OCI-M1 (cell line): ENCODE measurements at places on chromosomes 7 and 10.

GRCh38 chr10:5854131-5854475 lies 35.6 kb downstream of the ANKRD16 start:
- DNase-seq, result no peak

GRCh38 chr10:21202776-21203462 lies 305.8 kb upstream of the NEBL start:
- DNase-seq, result peak; percentile 20

GRCh38 chr7:98066934-98067507 lies 39.6 kb upstream of the LMTK2 start:
- peak; percentile 28 for DNase-seq

DNA sequence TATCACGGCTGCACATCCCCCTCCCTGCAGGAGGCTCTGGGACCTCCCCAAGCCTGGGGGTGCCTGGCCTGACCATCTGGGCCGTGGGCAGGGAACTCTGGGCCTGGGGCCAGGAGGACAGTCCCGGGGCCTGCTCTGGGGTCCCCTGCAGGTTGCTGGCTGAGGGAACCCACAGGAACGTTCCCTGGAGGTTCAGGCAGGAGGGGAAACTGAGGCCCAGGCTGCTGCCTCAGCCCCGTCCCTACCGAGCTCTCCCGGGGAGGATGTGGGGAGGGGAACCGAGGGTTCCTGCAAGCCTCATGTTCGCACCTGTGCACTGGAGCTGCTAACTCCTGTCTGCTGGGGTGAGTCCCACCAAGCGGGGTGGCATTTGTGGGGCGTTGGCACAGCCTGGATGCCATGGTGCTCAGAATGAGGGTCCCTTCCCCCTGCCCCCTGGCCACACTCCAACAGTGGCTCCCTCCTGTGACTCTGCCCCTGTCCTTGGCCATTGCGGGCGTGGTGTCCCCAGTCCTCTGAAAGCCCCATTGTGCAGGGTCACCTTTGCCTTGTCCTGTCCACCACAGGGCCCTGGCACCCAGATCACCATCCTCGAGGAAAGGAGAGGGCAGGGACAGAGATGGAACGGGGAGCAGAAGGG lies 9.4 kb downstream of the ELFN1 start:
- DNase-seq, result no peak

DNA sequence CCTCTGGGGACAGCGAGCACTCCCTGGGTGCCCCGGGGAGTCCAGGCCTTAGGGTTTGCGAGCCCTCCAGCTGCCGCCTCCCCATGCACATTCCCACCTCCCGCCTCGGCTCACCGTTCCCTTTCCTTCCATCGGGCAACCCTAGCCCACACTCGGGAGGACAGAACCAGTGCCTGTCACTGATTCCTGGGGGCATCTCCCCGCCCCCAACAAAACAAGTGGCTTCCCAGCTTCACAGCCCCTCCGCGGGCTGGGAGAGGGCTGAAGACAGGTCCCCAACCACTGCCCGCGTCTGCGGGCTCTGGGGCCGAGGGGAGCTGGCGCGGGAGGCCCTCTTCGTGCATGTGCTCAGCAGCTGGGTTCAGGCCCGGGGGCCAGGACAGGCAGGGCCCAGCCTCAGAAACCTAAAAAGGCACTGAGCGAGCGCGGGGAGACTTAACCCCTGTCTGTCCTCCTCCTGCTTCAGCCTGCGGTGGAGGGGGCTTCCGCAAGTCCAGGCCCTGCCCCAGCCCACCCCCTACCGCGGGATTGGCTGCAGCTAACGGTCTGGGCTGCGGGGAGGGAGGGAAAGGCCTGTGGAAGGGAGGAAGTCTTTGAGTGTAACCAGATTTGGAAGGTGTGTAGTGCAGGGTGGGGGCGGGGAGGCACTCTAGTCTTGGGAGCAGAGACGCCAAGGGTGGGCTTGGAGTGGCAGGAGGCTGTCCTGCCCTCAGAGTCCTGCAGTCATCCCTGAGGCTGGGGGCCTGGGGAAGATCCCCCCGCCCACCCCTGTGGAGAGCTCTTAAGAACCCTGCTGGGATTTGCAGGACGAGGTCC lies 1.2 kb downstream of the FLNC start:
- peak; percentile 29 for DNase-seq

DNA sequence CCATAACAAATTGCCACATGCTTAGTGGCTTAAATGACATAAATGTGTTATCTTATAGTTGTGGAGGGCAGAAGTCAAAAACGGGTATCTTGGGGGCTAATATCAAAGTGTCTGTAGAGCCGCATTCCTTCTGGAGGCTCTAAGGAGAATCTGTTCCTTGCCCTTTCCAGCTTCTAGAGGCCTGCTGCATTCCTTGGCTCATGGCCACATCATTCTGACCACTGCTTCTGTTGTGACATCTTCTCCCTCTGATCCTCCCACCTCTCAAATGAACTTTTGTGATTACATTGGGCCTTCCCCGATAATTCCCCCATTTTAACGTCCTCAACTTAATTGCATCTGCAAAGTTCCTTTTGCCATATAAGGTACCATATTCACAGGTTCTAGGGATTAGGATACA lies 76.1 kb downstream of the CYP26A1 start:
- no peak for DNase-seq

- no peak for DNase-seq
These were observed 280.6 kb upstream of the ETV1 start for GRCh38 chr7:14270099-14270498.

- DNase-seq, result no peak
These were observed 947.8 kb downstream of the XPNPEP1 start for GRCh38 chr10:108975459-108976058.

- DNase-seq, result no peak
These were observed 131.0 kb downstream of the KAT6B start for GRCh38 chr10:74957285-74957961.

GRCh38 chr10:53839440-53840039 lies 961.5 kb downstream of the PCDH15 start:
- peak; percentile 80 for DNase-seq

DNA sequence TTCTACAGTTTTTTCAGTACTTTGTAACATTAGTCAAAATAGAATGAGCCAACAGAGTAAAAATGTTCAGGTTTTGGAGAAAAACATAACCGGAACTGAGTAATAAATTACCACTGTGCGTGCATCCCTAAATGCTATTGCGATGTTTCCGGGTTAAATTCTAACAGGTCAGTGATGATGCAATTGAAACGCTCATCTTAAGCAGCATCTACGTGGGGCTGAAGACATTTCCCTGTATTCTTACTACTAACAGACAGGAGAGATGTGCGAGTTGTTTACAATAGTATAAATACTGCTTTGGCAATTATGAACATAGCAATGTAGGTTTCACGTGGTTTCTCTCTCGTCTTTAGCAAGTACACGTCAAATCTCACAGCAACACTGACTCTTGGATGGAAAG lies 149.4 kb downstream of the USP6NL start:
- no peak for DNase-seq

GRCh38 chr10:18164748-18165361 lies 24.6 kb downstream of the CACNB2 start:
- DNase-seq, result no peak

DNA sequence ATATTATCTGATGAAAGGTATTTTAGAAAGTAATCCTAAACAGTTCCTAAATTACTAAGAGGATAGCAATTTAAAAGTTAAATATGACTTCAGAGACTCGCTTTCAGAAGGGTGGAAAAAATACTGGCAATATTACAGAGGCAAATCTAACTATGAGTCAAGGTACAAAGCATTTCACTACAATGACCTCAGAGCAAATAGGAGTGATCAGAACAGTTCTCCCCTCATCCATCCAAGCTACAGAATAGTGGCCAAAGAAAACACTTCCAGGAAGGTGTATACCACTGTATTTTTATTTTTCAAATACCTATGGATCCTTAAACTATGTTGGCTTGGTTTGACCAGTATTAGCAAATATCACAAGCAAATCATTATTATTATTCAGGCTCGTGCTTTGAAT lies 112.8 kb upstream of the ODAD2 start:
- DNase-seq, result no peak

DNA sequence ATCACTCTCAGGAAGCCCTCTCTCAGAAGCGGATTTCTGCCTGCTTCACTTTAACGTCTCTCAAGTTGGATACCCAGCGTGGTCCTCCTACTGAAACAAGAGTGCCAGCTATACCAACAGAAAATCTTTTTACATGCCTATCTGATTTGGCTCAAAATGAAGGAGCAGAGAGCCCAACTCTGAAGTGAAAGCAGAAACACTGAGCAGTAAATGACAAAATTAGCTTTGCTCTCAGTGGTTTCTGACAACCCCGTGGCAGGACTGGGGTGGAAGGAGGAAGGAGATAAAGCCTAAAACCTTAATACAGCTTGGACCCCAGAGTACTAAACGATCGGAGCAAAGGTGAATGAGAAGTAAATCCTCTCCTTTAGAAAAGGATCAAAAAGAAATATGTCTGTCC lies 25.1 kb upstream of the GPR37 start:
- DNase-seq, result peak; percentile 44

GRCh38 chr7:91114232-91114631 lies 150.0 kb upstream of the FZD1 start:
- no peak for DNase-seq

DNA sequence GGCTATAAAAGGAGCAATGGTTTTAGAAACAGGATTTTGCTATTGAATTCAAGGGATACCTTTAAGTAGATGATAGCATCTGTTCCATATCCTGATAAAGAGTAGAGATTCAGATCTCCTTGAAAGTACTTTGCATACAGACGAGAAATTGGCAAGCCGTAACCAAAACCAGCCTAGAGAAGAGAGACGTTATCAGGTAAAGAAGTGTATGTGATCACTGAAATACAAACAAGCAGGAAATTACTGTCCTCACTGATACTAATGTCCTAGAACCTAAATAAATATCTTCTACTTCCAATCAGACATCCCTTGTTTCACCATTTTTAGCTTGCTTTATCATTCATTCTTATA lies 9.4 kb downstream of the PDK4 start:
- no peak for DNase-seq

DNA sequence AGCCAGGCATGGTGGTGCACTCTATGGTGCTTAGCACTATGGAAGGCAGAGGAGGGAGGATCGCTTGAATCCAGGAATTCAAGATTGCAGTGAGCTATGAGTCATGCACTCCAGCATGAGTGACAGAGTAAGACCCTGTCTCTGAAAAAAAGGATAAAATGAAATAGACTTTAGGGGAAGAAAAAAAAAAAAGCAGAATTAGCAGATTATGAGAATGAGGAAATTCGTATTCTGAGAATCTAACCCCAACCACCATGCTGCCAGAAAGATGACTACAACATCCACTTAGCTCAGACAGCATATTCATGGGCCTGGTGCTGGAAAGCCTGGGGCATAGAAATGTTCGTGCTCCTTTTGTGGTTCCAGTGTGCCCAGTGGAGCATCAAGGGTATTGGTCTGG lies 63.3 kb downstream of the TMEM26 start:
- peak; percentile 71 for DNase-seq

DNA sequence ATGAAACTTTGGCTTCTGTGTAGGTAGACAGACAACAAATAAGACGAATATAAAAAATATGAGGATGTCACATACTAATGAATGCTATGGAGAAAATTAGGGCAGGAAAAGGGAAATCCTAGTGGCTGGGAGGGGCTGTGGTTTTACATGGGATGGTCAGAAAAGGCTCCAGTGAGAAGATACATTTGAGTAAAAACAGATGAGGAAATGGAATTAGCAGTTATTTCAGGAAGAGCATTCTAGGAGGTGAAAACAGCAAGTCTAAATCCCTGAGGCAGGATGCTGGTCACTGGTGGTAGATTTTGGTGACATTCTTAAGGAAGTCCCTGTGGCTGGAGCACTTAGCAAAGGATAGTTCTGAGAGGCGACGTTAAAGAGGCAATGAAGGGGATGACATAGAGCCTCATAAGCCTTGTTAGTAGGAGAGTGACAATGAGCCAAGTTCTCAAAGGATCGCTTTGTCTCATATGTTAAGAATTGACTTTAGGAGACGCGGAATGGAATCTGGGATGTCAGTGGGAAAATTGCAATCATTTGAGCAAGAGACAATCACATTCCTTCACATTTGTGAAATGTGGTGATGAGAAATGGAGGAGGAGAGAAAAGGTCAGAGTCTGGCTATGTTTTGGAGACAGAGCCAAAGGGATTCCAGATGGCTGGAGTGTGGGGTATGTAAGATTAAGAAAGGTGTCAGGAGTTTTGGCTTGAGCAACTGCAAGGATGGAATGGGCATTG lies 384.7 kb upstream of the FZD8 start:
- DNase-seq, result no peak

DNA sequence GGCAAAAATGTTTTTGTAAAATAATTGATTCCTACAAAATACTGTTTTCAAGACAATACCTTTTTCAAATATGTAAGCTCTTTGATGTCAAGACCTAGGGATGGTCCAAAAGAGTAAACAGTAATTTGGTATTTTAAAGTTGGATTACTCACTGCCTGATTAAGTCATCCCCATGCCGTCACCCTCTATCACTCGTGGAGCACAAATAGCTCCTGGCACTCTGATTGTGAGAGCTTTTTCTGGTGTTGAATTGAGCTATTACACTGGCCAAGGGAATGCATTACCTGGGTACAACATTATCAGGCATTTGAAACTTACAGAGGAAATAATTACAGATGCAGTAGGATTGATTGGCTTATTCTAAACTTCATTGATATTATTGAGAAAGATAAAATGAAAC lies 231.9 kb upstream of the GRM3 start:
- DNase-seq, result no peak

DNA sequence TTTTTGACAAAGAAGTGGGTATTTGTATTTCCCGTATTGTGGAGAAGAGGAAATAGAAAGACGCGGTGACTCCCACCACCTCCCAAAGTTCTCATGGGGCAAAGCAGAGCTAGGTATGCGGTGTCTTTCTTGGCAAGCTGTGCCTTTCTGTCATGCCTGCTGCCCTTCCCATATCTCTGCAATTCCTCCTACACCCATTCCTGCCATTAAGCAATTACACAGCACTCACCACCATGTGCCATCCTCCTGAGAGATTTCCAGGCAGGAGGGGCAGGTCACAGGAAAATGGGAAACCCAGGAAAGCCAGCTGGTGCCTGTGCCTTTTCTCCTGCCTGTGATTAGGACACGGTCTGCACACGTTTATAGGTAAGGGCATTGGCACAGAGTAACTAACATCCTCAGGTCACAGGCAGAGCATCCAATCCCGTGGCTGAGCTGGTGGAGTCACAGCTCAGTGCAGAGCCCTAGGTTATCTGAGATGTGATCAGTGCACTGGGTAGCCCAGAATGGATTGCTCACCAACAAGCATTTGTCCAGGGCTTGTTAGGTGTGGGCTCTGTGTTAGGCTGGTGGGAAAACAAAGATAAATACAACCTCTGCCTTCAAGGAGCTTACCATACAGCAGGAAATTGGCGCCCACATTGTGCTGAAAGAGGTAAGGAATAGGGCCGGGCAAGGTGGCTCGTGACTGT lies 9.4 kb upstream of the CRTAC1 start:
- no peak for DNase-seq

GRCh38 chr7:103447073-103447960 lies 1.3 kb upstream of the SLC26A5 start:
- peak; percentile 62 for DNase-seq
